ENCODE measurements at places on chromosomes 1 and 21.

DNA sequence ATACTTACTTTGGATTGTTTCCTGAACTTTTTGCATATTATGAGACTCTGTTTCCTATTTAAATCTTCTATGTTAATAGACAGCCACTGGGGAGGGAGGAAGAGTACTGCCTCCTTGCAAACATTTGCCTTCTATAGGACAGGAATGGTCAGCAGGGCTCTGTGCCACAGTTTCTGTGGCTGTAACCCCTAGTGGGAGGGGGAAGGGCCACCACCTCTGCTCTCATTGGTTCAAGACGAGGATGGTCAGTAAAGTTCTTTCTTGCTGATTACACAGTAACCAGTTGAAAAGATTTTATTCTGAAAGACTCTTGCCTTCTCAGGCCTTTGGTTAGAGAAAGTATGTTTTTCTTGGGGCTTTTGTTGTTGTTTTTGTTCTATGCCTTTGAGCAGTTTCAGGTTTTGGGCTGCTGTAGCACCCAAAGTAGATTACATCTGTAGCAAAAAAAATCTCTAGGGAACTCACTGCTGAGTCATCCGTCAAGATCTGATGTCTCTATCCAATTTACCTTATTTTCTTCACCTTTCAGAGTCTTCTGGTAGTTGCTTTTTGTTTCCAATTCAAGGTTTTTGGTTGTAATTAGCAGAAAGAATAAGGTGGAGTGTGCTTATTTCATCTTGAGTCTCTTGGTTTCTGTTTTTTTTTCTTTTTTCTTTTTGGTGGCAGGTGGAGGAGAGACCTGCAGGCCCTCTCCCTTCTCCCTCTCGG is 23.1 kb downstream of the SLC35A3 start:
- DNase-seq, result no peak

DNA sequence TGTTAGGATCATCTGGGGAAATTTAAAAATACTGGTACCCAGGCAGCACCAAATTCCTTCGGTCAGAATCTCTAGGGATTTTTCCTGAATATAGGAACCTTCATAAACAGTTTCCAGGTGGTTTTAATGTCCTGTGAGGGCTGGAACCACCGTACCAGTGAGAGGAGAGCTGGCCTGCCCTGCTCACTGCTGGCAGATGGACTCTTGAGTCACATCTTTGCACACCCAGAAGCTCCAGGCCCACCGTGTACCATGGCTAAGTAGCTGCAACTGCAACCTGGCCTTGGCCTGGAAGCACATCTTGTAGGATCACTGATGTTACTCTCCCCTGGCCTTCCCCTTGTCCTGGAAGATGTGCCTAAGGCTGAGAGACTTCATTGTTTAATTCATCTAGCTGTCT is 181.5 kb downstream of the DISC1 start:
- no peak for DNase-seq

DNA sequence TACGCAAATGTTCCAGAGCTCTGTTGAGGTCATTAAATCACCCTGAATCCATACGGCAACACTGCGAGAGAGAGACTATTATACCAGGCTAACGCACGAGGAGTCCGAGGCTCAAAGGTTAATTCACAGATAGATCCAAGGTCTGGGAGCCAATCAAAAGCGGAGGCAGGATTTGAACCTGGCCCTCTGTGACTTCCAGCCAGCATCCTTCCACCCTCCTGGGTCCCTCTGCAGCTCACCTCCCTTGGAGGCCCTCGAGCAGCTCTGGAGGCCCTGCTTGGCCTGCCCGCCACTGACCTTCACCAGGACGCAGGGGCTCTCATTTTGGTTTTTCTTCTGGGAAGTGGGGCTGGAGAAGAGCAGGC is 42.1 kb downstream of the KIAA1614 start:
- no peak for DNase-seq

GRCh38 chr1:40736085-40736531 is 44.6 kb downstream of the NFYC start:
- DNase-seq, result no peak

DNA sequence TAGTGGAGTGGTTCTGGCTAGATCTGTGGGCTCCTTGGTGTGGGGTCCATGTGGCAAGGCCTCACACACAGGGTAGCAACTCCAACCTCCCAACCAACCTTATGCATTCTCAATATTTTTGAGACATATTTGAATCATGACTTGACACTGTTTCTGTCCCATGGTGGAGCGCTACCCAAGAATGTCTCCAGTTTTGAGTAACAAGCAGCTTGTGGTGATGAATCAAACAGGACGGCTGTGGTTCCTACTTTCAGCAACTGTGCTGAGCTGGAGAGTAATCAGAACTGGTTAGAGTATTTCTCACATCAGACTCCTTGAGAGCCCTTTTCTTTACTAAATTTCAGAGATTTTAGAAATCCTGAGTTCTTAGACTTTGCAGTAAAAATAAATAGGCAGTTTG is 3.1 kb downstream of the LCE3D start:
- DNase-seq, result peak; percentile 32

GRCh38 chr21:42535602-42536171 is 22.0 kb downstream of the SLC37A1 start:
- peak; percentile 69 for DNase-seq

- DNase-seq, result no peak
Observed at GRCh38 chr1:111720977-111721786, 18.0 kb downstream of the INKA2 start.

GRCh38 chr1:240999826-241000225 is 357.2 kb downstream of the RGS7 start:
- DNase-seq, result no peak

- no peak for DNase-seq
Observed at GRCh38 chr1:11856698-11857097, 2.0 kb downstream of the NPPB start.

- no peak for DNase-seq
Observed at GRCh38 chr1:1121611-1122077, 5.8 kb upstream of the C1orf159 start.

DNA sequence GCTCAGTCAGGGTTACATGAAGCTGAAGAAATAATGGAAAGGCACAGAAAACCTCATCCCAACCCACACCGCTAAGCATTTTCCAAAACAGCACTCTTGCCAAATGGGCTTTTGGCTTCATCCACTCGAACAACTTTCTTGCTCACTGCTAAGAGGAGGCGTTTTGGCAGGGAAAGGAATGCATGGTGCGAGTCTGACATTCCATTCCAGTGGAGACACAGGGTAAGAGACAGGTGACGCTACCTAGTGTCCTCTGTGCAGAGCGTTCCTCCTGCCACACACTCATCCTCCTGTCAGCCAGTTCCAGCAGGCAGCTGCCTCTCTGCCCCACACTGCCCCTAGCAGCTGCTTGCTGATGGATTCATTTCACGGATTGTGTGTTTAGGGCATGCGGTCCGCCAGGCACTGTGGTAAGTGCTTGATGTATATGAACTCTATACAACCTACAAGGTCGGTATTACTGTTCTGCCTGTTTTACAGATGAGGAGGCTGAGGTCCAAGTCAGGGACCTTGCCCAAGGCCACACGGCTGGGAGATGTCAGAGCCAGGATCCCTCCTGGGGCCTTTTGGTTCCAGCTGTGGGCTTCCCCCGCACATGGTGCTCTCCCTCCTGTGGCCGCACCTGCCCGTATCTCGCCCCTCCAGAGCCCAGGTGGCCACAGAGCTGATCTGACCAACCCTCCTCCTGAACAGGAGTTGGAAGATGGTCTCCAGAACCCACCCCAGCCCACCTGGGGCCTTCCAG is 25.7 kb upstream of the BACE2 start:
- DNase-seq, result no peak

DNA sequence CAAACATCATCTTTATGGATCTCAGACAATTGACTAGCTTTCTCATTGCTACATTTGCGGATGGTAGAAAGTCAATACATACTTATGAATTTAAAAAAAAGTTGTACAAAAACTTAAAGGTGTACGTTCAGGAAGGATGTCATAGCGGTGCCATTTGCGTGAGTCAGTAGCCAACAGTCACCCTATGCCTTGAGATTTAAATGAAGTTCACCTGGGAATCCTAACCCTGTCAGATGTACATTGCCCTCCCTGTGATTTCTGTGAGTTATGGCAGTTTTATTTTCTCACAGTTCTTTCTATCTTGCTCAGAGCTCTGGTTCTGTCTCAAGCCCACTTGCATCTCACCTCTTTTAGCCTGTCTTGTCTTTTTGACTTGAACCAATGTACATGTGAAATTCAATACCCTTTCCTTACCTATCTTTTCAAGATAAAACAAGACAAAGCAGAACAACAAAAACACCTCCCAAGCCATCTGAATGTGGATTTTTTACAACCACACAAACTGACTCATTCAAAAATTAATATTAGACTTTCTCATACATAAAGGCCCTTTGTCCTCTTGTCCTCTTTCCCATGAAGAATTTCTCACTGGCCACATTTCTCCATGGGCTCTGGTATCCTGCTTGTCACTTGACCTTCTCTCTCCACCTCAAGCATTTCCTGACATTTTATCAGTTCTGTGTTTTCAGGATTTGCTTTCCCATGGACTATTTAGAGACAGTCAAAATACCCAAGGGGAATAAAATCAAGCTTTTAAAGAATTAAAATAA is 25.3 kb upstream of the ZNF697 start:
- no peak for DNase-seq

- DNase-seq, result no peak
Observed at GRCh38 chr1:11498956-11499594, 20.1 kb downstream of the DISP3 start.

DNA sequence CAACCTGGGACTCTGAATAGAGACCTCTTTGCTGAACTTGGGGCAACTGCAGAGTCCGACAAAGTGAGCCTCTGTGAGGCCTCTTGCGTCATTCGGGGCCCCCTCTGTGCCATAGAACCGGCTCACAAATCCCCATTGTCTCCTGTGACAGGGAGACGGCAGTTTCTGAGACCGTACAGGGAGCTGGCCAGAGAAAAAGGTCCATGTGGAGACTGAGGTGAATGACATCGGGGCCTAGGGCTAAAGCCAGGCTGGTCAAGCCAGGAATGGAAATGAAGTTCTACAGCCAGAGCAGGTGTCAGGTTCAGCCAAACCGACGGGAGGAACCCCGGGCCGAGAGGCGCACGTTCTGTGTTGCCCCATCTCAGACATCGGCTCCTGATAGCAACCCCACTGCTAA is 37.1 kb upstream of the TRIM67 start:
- DNase-seq, result no peak

- peak; percentile 16 for DNase-seq
Observed at GRCh38 chr1:100443811-100444571, 91.7 kb downstream of the CDC14A start.

DNA sequence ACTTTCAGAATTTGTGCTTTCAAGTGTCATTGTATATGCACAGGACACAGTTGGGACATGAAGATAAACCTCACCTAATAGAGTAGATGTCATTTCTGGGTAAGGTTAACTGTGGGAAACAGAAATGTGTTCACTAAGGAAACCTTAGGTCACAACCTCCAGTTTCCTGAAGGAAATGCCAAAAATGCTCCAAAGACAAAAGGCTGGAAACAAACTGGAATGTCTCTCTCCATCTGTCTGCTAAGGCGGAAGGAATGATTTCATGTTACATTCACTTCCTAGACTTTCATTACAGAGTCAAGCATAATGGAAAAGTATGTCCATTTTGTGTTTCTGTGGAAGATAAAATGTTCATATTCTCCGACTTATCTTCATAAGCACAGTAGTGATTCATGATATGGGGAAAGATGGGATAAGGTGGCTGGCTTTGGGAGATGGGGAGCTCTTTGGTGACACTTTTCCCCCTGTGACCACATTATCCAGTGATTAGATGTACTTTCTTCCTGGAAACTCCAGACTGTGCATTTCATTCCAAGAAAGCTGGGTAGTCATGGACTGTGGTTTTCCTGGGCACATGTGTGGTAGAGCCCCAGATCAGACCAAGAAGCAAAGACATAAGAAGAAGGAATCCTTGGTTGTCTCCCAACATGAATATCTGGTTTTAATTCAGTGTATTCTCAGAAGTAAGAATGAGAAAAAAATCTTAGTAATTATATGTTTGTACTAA is 5.7 kb downstream of the S1PR1 start:
- no peak for DNase-seq

- no peak for DNase-seq
Observed at GRCh38 chr1:74392840-74393239, 119.6 kb downstream of the LRRC53 start.

GRCh38 chr1:207316622-207317391 is 4.7 kb upstream of the CD55 start:
- DNase-seq, result no peak

- DNase-seq, result no peak
Observed at GRCh38 chr1:3455670-3456448, 1.4 kb downstream of the ARHGEF16 start.

DNA sequence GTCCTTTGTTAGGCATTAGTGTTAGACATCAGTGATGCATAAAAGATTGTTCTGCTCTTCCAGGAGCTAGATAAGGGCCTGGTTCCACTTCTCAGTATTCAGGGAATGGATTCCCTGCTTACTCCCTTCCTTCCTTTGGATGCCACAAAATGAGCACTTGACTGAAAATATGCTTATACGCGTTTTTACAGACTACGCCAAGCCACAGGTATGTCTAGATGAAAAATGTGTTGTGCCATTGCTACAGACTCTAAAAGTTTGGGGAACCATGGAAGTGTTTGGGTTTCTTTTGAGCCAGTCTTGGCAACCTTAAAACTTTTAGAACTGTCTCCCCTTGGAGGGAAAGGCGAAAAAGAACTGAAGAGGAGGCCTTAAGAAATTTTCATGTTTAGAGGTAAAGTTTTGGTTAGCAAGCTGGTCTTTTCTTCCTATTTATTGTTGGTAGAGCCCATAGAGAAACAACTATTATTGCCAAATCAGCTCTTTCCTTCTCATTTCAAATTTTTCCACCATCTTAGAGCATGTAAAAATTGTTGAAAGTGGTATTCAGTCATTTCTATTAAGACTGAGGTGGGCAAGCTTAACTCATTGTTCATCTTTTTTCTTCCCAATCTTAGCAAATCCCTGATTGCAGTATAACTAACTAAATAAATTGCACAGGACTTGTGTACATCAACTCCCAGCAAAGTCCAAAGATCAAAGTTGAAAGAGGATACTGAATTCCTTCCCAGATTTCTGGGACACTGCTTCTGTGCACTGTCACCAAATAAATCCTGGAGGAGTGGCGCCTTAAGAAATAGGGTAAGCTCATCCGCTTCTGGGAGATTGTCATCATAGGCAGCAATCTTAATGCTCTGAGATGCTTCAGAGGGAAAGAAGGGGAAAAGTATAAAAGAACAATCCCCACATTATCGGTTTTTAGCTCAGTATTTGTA is 18.9 kb downstream of the FGGY start:
- no peak for DNase-seq

- DNase-seq, result no peak
Observed at GRCh38 chr1:19186001-19186400, 24.1 kb downstream of the UBR4 start.

DNA sequence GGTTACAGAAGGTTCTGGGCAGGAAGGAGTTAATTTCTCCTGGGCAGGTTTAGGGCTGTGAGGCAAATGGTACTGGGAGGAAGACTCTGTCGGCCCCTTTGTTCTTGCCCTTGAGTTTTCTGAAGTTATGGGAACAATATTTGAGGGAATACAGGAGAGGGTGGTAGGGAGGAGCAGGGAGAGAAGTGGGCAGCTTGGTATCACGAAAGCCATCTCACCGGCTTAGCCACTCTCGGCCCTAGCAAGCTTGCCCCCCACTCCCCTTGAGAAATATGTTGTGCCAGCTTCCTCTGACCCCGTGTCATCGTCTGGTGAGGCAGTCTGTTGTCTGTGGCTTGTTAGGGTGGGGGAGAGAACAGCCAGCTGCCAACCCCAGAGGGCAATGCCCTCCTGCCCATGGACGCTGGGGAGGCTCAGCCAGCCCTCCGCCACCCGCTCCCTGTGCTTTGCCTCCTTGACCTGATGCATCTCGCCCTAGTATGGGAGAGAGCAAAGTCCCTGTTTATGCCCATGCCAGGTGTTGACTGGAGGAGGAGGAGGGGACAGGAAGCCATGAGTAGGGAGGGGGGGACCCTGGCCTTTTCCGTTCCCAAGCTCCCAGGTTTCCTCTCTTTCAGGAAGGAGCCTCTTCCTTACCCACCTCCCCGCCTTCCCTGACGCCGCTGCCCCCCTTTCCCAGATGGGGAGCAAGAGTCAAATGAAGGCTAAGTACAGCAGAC is 1.2 kb downstream of the EFNA1 start:
- no peak for DNase-seq
